ENCODE measurements at places on chromosomes 2 and 18.

DNA sequence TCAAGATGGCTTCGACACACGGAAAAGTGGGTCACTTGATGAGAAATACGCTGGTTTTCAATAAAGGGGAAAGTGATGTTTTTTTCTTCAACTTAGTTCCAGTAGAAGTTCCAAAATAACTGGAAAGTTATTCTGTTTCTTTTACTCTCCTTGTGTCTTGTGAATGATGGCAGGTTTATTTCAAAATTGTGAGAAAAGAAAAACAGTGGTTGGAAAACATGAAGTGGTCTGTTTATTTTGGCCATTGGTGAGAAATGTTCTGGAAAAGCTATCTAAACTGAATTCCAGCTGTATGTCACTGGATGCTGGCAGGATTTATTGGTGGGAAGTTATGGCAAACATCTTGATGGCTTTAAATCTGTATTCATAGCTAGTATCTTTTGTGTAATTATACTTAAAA, 484.1 kb downstream of the DCC start:
- no peak for DNase-seq

DNA sequence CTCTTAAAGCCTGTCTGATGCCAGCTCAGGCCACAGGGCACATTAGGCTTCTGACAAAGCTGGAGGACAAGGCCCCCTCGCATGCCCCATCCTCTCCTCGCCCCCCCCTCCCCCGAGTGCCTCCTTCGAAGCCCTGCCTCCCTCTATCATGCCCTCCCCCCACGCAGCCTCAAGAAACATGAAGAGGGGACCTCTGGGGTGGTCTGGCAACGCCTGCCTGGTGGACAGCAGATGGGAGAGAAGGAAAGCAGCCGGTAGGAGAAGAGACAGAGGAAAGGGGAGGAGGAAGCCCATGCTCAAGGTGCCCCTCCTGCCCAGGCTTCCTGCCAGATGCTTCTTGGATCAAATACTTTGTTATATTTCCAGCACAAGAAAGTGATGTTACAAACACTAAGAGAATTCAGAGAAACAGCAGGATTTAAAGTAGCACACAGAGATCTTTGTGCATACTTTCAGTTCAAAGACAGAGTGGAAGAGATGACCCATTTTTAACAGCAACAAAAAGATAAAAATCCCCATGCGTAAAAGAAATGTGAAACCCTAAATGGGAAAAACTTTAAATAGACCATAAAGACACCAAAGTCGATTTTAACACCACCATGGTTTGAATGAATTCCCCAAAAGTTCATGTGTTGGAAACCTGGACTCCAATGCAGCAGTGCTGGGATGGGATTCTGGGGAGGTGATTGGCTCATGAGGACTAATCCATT, 19.0 kb downstream of the BOK start:
- DNase-seq: no peak

DNA sequence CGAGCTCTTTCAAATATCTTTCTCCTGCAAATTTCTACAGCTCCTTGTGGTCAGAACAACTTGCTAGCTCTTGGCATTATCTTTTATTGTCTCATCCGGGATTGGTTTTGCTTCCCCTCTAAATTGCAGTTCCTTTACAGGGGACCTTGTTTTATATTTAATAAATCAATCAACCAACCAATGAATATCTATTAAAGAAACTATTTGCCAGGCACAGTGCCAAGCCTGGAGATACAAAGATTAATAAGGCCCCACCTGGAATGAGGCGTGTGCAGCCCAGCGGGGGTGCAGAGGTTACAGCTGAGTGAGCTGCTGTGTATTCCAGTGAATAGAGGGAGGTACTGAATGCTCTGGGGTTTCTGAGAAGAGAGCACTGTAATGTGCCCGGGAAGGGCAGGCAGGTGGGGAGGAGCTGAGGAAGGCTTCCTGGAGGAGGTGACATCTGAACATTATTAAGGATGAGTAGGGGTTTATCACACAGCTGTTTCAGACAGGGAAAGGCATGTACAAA, 51.8 kb downstream of the LIPG start:
- no peak for DNase-seq

DNA sequence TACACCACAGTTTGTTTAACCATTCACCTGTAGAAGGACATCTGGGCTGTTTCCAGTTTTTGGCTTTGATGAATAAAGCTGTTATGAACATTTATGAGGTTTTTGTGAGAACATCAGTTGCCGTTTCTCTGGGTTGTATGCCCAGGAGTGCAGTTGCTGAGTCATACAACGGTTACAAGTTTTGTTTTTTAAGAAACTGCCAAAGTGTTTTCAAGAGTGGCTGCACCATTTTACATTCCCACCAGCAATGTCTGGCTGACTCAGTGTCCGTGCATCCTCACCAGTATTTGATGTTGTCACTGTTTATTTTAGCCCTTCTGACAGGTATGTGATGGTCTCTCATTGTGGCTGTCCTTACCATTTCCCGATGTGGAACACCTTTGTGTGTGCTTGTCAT, 48.0 kb upstream of the GPR17 start:
- no peak for DNase-seq

DNA sequence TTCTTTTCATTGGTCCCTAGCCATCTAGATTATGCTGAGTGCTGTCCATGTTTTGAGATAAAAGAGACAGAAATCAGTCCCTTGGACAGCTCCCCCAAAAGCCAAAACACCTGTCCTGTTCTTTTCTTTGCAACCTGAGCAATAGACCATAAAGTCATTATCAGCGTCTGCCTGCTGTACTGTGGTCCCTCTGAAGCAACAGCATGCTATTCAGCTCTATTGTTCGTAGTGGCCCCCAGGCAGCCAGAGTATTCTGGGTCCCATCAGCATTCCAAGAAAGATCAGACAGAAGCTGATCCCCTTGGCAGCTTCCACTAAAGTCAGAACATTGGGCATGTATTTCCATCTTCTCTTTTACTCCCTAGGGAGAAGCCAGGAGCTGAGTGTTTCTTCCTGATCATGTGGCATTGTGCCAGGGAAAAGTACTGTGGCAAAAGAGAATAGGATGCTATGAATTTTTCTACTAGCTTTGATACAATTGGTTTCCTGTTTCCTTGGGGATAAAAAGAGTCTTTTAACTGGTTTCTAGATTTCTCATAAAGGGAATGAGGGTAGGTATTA, 33.6 kb upstream of the ZSWIM2 start:
- DNase-seq: no peak

GRCh38 chr2:165544897-165545296, 75.4 kb downstream of the CSRNP3 start:
- DNase-seq: no peak

- no peak for DNase-seq
Measured at GRCh38 chr18:12369211-12369610, 7.8 kb downstream of the AFG3L2 start.

GRCh38 chr2:102337012-102337411, 18.6 kb upstream of the IL18R1 start:
- DNase-seq: no peak

DNA sequence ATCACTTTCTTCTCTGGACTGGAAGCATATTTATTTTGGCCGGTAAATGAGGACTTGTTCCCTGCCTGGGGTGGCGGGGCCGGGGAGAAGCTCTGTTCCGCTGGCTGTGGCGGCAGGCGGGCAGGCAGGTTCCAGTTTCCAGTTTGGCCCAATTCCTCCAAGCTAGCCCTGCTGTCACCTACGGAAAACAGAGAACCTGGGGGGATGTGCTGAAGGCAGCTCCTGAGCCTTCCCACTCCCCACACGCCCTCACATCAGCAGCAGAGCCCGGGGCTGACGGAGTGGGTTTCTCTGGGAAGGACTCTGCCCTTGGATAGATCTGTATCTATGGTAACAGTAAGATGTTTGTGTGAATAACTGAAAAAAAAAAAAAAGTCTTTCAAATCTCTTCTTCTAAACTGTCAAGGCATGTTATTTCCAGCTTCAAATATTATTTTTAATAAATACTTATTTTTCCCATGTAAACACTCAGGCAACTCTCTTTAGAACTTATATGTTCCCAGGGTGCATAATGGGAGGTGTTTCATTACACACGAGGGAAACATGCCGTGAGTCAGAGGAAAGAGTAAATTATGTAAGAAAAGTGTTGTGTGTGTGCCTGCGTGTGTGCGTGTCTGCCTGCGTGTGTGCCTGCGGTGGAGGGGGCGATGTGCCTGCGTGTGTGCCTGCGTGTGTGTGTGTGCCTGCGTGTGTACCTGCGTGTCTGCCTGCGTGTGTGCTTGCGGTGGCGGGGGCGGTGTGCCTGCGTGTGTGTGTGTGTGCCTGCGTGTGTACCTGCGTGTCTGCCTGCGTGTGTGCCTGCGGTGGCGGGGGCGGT, 116.1 kb upstream of the ZNF516 start:
- DNase-seq: no peak

- no peak for DNase-seq
Measured at GRCh38 chr18:76589866-76590265, 94.8 kb upstream of the ZNF516 start.

DNA sequence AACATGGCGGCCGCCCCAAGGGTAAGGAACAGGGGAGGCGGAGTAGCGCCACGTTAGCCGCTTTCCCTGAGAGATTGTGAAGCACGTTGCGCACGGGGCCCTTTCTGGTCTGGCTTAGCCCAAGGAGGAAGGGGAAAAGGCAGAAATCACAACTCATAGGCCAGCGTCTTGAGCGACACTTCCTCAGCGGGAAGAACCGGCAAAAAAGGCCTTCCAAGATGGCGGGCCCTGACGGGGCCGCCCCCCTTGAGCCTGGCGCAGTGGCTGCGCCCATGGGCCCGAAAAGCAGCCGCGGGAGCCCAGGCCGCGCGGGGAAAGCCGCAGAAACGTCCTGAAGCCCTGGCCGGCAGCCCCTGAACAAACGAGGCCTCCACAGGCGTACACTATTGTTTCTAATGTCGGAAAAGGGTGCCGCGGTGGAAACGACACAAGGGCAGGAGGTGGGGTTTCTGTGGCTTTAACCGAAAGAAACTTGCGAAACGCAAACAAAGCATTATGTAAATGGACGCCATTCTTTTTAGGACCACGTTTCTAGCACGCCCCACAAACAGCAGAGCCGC, 919 bp upstream of the PCBP1 start:
- DNase-seq: peak; percentile 85

DNA sequence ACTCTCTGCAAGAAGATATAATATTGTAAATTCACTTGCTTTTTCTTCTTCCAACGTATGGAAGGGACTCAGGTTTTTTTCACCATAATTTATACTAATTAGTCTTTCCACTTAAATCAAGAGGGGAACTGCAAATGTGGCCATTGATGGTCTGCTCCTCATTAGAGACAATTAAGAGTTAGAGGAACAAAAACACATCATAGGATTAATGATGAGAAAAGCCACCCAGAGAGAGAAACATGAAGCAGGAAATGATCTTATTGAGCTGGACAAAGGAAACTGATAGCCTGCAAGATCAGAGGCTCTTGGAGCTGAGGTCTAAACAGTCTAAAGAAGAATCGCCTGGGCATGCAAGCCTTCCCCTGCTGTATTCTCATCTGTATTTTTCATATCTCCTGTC, 151.2 kb upstream of the NRP2 start:
- DNase-seq: no peak

DNA sequence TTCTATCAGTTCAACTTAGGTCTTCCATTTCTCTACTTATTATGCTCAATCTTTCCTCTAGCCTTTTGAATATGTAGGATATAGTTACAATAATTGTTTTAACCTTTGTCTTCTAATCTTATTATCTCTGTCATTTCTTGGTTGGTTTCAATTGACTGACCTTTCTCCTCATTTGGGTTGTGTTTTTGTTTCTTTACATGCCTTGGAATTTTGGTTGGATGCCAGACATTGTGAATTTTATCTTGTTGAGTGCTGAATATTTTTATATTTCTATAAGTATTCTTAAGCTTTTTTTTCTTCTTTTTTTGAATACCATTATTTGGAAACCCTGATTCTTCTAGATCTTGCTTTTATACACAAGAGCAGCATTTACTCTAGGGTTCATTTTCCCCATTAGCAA, 30.7 kb upstream of the TMEM247 start:
- DNase-seq: no peak

GRCh38 chr2:48587560-48587959, 30.1 kb upstream of the GTF2A1L start:
- no peak for DNase-seq

GRCh38 chr18:32383050-32383819, 87.4 kb downstream of the GAREM1 start:
- DNase-seq: no peak

- DNase-seq: no peak
Measured at GRCh38 chr2:124698979-124699565, 674.0 kb downstream of the CNTNAP5 start.

- peak; percentile 41 for DNase-seq
Measured at GRCh38 chr18:1663879-1664705, 759.4 kb downstream of the ADCYAP1 start.

DNA sequence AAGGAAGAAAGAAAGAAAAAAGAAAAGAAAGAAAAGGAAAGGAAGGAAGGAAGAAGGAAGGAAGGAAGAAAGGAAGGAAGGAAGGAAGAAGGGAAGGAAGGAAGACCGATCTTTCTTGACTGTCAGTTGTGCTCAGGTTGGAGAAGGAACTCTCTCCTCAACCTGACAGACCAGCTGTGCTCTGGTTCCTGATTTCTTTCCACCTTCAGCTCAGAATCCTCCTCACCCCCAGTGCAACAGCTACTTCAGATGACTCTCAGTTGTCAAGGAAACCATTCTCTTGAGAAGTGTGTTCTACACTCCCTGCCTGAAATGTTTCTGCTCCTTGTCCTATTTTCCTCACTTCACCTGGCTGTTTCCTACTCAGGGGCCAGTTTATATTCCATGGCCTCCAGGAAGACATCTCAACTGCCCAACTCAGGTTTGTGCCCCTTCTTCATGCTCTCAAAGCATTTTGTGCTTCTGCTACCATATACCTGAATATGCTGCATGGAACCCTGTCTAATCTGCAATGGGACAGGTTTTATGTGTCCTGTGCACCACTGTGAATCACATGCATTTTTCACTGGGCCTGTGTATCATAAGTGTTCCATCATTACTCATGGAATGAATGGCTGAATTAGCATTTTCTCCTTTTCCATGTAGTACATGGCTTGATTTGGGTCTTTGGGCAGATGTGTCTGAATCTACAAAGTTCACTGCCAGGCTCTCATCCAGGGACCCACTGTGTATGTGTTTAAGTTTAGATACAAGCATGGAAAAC, 32.8 kb upstream of the DOCK10 start:
- DNase-seq: no peak

GRCh38 chr2:174630107-174630506, 32.5 kb upstream of the WIPF1 start:
- DNase-seq: no peak

DNA sequence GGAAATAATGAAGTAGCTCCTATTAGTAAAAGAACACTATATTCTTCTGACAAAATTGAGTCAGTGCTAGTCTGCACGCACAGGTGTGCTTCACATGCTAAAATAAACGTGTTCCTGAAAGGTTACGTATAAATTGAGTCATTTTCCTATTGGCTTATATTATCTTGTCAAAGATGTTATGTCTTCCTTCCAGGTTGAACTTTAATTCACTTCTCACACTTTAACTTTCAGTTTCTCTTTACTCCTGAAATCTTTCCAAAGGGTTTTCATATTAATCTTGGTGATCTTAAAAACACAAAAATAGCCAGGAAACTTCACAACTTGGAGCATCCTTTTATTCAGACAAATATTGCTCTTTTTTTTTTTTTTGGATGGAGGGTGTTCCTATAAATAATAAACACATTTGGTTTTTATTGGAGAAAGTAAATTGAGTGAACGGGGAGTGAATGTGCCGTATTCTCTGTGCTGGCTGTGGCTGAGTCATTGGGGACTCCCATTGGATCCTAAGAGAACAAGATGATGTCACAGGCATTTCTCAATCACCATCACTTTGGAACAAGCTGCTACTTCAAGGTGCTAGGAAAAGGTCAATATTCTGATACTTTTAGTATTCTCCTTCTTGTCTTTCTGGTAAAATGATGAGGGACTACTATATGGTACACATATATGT, 150.2 kb upstream of the SPATS2L start:
- no peak for DNase-seq
